Choroid plexus epithelial cell (primary cell): ENCODE measurements at places on chromosomes 4 and X.

GRCh38 chrX:21802054-21802670, 37.3 kb upstream of the MBTPS2 start:
- DNase-seq: no peak

DNA sequence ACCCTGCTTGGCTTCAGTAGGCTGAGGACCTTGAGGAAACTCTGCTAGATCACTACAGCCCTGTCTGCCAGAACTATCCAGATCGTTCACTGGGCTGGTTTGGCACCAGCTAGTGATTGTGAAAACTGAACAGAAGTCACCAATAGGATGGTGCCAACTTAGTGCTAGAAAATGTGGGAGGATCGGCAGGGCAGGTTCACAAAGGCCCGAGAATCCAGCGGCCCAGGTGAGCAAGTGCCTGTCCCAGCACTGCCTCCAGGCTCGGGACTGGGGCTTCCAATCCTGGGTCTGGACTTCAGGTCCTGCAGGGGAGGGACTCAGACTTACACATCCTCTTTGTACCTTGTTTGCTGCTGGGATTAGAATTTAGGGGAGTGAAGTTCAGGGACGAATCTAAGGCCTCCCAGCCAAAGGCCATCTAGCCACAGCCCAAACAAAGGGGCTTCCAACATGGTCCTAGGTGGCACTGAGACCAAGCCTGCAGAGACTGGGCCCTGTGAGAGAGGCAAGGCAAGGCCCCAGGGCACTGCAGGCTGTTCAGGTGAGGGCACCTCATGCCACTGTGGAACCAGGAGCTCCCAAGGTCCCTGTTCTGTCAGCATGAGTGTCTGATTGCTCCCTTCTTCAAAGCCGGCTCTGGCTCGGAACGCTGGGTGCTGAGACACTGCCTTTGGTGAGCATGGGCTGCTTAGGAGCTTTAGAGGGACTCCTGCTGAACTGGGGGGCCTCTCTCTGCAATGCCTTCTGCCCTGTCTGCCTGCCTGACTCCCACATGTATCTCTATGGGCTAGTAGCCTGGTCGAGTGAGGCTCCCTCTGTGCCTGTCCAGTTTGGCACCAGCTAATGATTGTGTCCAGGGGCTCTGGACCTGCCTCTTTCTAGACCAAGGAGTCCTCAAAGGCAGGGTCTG, 20.7 kb upstream of the ZNF185 start:
- DNase-seq: no peak

DNA sequence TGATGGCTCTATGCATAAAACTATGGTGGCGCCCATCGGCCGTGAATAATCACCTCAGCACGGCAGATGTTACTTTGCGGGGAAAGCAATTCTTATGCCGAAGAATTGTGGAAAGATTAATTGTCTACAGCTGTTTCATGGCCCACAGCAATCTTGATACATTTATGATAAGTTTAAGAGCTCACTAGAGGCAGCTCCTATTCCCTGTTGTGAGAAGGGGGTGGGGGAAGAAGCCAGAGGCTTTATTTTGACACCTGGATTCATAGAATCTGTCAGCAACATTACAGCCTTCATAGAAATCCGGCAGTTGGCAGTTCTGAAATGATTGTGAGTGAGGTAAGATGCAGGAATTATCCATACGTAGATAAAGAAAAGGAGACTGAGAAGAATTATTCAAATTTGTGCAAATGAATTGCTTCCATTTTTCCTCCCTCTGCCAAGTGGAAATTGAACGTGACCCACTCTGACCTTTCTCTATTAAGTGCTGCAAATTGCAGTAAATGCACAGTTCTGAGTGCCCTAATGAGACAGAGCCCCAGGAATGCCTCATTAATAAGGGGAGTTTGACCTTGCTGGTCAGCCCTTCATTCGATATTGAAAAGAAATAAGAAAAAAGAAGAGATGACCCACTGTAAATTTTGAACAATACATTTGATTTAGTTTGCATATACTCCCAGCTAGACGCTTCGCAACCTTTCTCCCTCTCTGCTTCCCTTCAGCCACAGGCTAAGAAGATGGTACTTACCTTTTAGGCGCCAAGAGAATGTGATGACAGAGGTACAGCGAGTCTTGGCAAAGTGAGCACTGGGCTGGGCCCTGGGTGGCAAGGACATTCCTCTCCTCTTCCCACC, 188.8 kb downstream of the GPAT3 start:
- no peak for DNase-seq

- peak; percentile 47 for DNase-seq
Measured at GRCh38 chr4:3399277-3400194, 42.2 kb upstream of the HGFAC start.

DNA sequence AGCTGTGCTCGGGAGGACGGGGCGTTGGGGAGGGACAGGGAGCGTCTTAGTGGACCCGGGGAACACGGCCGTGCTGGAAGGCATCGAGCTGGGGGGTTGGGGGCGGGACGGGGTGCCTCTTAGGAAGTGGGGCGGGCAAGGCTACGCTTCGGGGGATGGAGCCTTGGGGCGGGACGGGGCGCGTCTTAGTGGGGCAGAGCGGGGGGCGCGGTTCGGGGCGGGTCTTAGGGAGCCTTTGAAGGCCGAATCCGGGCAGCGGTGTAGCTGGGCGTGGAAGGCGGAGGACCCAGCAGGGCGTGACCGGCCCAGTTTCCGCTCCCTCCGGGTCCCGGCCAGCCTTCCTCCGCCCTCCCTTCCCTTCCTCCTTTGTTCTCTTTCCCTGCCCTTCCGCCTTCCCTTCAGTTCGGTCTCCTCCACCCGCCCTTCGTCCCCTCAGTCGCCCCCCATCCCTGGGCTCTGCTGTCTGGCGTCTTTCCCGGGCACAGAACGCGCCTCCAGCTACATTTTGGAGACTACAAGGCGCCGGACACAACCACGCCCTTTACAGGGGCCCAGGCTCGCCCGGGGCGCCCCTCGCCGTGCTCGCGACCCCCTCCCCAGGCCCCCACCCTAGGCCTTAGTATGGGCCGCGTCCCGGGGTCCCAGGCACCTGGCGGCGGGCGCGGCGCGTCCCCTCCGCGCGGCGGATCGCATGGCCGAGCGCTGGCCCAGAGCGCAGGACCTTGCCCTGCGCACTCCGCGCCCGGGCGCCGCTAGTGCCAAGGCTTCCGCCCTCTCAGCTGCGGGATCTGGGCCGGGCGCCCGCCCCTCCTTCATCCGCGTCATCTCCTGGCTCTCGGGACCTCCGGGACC, at the start of gene ARSD:
TSS of gene ARSD (minus strand) at position 757 of the 852 bp plus-strand sequence. CDS start at position 693, 64 bp downstream.
- peak; percentile 91 for DNase-seq

DNA sequence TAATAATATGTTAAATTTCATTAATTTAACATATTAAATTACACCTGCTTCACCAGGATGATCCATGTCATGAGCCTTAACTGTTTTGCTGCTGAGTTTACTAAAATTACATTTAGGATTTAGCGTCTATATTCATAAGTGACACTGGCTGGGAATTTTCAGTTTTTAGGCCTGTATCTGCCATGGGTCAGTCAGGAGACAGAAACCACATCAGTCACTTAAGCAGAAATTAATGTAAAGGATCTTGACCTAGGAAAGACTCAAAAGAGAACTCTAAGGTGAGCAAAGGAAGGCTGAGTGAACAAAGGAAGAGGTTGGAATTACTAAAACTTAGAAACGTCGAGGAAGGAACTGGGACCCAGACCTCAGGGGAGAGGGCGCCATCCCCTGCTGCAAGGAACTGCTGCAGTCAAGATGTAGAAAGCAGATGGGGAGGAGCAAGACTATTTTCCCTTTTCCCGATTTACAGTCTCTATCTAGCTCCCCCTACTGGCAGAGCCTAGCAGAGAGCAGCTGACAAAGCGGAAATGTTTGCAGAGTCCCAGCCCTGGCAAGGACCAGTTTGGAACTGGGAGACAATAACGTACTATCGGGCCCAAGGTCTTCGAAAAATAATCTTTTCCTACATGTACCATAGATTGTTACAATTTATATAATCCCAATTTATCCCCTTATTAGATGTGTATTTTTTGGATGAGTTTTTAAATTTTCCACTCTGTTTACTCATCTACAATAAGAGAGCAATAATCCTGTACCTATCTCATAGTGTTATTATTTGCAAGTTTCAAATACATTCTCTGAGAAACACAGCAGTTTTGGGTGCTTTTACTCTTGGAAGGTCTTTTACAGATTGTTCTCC, 22.6 kb upstream of the RBBP7 start:
- peak; percentile 89 for DNase-seq

- no peak for DNase-seq
Measured at GRCh38 chr4:136357556-136357955, 1174.7 kb downstream of the PCDH18 start.
